ENCODE measurements at places on chromosomes 6 and 20. TPM values are rescaled to one million over a fixed set of nuclear protein-coding genes. Genes with fewer than 3 reads are reported as not detected.
A peak's percentile ranks its signal among the peaks of the same experiment; 100 is the strongest.

- DNase-seq, result peak; percentile 70
These were observed 11.1 kb downstream of the CDH4 start for GRCh38 chr20:61263084-61263695.

DNA sequence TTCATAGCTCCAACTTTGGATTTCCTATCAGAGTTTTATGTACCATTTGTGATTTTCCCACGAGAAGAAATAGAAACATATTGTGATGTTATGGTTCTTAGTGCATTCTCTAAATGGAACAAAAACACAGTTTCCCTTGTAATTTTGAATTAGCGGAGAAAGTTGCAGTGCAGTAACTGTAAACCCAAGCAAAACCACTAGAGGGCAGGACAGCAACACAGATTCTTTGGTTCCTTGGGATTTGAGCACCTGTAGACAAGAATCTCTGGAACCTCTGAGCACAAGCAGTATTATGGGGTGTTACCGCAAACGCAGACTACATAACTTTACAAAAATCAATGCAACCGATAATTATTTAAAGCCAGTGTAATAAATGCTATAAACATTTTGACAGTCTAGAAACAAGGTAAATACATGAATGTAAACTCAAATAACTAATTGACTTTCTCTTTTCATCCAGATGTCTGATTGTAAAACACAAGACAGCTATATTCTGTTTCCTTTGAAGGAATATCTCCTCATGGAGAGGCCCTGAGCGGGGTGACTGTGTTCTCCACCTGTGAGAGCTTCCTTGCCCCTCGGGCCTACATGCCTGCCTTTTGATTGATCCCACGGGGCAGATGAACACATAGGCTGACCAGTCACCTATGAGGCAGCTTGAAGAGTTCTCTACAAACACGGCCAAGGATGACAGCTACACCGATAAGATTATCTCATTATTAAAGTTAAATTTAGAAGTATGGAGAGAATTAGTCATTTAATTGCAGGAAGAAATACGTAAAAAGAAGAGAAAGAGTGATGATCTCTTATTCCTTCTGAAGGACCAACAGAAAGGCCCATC lies 67.5 kb upstream of the COL21A1 start:
- DNase-seq, result no peak

- no peak for DNase-seq
These were observed 263.5 kb downstream of the THBS2 start for GRCh38 chr6:168990019-168990751.

DNA sequence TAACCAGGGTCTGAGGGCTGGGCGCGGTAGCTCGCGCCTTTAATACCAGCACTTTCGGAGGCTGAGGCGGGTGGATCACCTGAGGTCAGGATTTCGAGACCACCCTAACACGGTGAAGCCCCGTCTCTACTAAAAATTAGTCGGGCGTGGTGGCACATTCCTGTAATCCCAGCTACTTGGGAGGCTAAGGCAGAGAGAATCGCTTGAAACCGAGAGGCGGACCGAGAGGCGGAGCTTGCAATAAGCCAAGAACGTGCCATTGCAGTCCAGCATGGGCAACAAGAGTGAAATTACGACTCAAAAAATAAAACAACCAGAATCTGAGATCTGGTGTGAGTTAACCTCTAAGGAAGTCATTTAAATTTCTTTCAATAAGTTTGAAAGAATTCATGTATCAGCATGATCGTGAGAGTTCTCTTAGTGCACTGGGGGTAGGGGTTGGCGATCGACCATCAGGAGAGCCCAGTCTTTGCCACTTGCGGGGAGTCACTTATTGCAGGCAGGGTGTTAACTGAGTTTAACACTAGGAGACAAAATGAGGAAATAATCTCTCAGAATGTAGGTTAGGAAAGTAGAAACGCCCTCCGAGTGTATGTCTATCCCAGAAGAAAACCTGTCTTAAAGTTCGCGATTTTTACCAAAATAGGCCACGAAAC lies 206.5 kb upstream of the ZNF184 start:
- no peak for DNase-seq

GRCh38 chr20:43507150-43508080 lies at the start of gene L3MBTL1:
L3MBTL1 (plus strand) TSS chr20:43507697; CDS start chr20:43513504, 5,807 bp downstream.
- DNase-seq, result peak; percentile 77

DNA sequence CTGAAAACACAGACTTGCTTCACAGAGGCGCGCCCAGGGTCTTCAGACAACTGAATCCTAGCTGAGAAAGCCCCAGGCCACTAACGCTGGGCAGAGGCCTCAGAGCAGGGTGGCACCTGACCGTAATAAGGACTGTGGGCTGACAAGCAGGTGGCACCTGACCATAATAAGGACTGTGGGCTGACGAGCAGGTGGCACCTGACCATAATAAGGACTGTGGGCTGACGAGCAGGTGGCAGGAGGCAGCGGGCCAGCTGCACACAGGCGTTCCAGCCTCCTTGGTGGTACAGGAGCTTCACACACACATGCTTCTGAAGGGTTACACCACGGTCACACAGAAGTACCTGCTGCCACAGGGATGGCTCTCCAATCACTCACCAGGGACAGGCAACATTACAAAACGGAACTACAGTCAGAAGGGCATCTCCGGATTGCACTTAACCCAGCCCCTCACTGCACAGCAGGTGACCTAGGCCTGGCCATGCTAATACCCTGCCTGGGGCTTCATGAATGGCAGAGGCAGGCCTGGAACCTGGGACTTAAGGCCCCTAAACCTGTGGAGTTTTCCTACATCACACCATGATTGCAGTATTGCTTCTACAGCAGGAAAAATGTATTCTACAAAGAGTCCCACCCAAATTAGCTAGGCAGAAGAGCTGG lies 50.8 kb downstream of the PSMG4 start:
- no peak for DNase-seq

DNA sequence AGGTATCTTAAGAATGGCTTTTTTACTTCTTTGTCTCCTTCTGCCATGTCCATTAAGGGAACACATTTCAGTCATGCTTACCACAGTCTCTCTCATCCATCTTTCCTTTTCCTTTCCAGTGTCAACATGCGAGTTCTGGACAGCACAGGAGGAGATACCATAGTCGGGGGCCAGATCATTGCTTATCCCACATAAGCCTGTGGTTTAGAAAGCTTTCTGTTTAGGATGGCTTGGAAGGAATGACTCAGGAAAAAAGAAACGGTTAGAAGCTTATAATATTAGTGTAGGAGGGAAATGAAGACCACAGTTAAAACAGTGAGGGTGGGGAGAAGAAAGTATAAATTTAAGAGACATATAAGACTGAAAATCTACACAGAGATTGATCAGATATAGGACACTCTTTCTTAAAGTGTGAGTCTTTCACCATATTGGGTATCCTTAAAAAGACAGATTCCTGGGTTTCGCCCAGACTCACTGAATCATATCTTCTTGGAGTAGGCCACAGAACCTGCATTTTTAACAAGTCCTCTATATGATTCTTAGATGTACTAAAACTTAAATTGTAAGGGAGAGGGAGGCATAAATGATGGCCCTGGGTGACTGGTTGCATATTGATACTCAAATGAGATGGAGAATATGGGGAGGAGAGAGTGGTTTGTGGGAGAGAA lies 36.1 kb downstream of the DSE start:
- no peak for DNase-seq

- DNase-seq, result no peak
These were observed 904 bp upstream of the UST start for GRCh38 chr6:148745926-148746325.

- DNase-seq, result peak; percentile 77
These were observed 670 bp downstream of the NCOA5 start for GRCh38 chr20:46089167-46089416.

GRCh38 chr6:148143771-148144170 lies 198.9 kb upstream of the SASH1 start:
- no peak for DNase-seq

- no peak for DNase-seq
These were observed 146.3 kb downstream of the LY86 start for GRCh38 chr6:6734479-6735465.

- no peak for DNase-seq
These were observed 272.6 kb upstream of the CITED2 start for GRCh38 chr6:139647016-139647415.

GRCh38 chr20:20215976-20216727 lies 151.8 kb upstream of the INSM1 start:
- DNase-seq, result no peak

- DNase-seq, result no peak
These were observed 564.2 kb downstream of the TFAP2B start for GRCh38 chr6:51382847-51383246.

GRCh38 chr6:126199466-126199865 lies 140.4 kb upstream of the CENPW start:
- no peak for DNase-seq

DNA sequence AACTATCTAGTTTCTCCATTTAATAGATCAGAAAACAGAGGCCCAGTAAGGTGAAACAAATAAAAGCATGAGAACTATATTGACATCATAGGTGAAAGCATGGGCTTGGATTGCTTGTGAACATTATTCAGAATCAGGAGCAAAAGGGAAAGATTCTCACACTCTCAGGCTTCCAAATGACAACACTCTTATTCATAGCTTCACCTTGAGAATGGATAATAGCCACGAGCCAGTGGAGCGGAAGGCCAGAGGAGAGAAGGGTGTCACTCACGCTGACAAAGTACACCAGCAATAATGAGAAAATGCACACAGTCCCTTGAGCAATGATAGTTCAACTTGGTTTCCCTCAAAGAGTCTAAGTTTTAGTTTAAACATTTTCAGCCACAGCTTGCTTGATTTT lies 339.0 kb downstream of the TPBG start:
- no peak for DNase-seq

DNA sequence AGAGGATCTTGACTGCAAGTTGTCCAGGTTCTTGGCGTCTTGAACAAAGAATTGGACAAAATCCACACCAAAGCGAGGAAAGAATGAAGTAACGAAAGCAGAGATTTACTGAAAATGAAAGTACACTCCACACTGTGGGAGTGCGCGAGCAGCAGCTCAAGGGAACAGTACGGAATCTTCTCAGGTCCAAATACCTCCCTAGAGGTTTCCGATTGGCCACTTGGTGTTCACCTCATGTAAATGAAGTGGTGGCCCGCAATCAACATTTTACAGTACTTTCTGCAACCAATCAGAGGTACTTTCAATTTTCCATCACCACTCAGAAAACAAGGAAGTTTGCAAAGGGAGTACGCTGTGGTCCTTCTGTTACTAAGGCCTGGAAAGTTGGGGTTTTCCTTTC lies 122.4 kb downstream of the PTPRK start:
- DNase-seq, result no peak

DNA sequence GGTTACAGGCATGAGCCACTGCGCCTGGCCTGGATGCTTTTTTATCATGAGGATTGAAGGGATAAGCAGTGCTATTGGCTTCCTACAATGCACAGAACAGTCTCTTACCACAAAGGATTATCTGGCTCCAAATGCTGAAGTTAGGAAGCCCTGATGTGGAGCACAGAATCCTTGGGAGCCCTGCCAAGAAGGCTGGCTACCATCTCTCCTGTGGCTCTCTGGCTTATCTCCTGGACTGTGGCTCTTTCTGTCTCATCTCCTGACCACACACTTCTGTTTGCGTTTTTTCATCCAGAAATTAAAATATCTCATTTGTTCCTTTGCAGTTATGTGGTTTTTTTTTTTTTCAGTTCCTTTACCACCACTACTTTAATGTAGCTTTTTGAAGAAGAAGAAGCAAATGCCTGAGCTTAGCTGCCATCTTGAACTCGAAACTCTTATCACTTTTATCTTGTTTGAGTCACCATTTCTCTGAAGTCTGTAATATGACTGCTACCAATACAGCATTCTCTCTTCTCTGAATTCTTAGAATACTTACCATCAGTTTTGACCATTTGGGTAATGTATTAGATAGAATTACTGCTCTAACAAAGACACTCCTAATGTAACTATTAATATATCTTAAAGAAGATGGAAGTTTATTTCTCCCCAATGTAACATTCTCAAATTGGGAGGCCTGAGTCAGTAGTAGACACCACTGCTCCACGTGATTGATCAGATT lies 1044.7 kb downstream of the KIF16B start:
- no peak for DNase-seq

GRCh38 chr20:11267762-11268335 lies 594.0 kb upstream of the JAG1 start:
- no peak for DNase-seq

DNA sequence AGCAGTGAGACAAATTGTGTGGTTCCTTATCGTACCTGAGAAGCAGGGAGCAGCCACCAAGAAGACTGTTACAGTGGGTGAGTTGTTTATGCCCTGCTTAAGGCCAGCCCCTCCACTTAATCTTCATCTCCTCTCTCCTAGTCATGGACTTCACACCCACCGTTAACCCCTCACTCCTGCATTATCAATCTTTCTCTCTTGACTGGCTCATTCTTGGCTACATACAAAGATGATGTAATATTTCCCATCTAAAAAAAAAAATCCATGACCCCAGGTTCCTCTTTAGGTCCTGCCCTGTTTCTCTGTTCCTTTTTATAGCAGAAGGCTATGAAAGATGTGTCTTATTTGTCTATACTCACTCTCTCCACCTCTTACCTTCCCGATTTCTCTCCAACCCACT lies 72.4 kb downstream of the SHLD1 start:
- no peak for DNase-seq

DNA sequence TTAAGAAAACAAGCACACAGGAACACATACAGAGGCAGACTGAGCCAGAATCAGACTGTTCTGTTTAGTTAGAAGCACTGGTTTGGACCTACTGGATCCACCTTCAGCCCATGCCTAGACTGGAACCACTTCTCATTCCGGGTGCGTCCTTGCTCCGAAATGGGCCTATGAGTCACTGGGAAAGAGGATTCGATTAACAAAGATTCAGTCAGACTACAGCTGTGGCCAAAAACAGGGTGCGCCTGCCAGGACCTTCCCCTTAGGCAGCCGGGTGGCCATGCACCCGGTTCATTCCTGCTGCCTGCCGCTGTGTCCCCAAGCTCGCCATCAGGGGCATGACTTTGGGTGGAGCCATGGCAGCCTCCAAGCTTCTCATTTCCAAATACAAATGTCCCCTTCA lies 14.5 kb upstream of the KCNK5 start:
- DNase-seq, result no peak

DNA sequence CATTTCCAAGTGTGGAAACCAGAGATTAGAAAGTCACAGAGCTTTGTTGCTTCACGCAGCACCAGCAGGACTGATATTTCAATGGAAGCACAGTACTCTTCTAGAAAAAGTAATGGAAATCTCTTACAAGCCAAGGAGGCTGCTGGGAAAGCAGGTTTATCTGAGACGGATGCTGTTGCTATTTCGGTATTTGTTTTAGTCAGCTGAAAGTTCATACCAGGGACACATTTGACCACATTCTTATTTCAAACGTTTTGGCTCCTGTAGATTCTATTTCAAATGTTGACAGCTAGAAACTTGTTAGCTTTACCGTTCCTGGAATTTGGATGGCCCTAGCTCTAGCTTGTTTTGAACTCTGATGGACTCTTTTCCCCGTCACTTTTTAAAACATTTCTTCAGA lies 3.7 kb upstream of the TMEM242 start:
- DNase-seq, result no peak

PABPC1L gene
- 57.4 TPM for total RNA-seq

TSHZ2 gene
- total RNA-seq, result 45.5 TPM

COL21A1 gene
- 12.8 TPM for total RNA-seq

SOX18 gene
- 0.72 TPM for total RNA-seq

HLA-DQA2 gene
- not detected for total RNA-seq

ROS1 gene
- 0.19 TPM for total RNA-seq

ASIP gene
- total RNA-seq, result not detected

GGTLC1 gene
- not detected for total RNA-seq

All from type B pancreatic cell (in vitro differentiated cells).